ENCODE measurements at places on chromosomes 1 and 21.
A peak's percentile ranks its signal among the peaks of the same experiment; 100 is the strongest.

- peak; percentile 41 for DNase-seq
Measured at GRCh38 chr1:161071886-161072371, 2.2 kb upstream of the ARHGAP30 start.

DNA sequence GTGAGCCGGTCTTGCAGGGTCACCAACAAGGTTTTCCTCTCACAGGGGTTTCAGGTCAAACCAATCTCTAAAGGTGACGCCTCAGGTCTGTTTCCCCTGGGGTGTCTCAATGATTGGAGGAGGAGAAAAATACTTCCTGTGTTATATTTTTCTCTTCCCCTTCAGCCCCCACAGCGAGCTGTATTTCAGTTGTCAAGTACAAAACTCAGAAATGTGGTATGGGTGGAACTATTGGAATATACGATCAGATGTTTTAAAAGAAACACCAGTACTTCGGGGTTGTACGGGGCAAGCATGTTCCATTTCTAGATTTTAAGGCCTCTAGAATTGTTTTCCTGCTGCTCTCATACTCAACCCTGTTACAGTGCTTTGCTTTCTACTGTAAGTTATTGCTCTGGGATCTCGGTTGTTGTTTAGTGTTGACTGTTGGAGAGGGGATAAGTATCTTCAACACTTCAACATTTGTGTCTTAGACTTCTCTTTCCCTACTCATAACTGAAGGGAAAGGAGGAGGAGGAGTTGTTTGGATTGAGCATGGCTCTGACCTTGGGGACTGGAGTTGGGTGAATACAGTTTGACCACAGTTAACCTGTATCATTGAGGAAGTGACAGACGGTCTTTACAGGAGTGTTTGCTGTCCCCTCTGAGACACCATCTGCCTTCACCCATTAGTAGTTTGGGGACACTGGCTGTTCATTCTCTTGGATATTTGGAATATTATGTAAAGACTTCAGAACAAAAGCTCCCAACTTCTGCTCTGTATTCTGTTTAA lies 2.0 kb downstream of the MAPKAPK2 start:
- no peak for DNase-seq

DNA sequence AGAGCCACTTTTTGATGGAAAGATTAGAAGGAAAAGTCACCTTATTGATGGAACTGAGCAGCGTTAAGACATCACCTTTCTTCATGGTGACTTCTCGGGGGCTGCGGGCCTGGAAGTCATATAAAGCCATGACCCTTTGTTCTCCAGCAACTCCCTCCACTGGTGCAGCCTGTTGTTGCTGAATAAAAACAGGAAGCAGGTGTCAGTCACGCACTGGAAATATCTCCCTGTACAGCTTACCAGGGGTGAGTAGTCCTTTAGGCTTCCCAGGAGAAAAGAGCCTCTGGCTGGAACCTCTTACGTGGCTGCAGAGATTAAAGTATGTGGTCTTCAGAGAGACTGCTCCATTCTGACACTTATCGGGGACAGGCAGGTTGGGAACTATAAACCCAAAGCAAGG lies 31.9 kb downstream of the SPTA1 start:
- DNase-seq, result no peak

- DNase-seq, result no peak
Measured at GRCh38 chr1:58754073-58754613, 29.7 kb downstream of the JUN start.

- DNase-seq, result no peak
Measured at GRCh38 chr1:38083541-38083940, 36.9 kb upstream of the POU3F1 start.

DNA sequence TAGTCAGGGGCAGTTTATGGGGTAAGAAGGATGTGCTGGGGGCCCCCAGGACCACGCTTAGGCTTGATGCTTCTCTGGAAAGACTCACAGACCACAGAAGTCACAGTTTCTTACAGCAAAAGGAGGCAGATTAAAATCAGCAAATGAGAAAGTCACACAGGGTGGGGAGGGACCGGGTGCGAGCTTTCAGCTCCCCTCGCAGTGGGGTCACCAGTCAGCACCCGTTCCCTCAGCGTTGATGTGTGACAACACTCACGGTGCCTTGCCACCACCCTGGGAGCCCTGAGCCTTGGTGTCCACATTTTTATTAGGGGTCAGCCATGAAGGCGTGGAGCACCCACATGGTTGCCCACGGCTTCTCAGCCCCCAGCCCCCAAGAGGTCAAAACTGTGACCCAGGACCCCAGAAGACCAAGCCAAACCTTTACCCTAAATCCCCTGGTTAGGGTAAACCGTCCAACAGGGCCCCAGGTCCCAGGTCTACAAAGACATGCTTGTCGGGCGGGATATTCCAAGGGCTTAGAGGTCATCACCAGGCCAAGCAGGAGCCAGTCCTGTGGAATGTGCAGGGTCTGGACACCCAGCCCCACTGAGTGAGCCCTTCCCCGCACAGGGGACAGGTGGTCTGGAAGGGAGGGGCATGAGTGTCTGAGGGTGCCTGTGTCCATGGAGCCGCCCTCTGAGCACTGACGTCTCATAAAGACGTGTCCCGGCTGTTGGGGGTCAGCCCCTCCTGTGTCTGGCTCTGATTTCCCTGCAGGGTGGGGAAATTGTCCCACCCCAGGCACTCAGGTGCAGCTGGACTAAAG lies 64.5 kb upstream of the ABCG1 start:
- no peak for DNase-seq

DNA sequence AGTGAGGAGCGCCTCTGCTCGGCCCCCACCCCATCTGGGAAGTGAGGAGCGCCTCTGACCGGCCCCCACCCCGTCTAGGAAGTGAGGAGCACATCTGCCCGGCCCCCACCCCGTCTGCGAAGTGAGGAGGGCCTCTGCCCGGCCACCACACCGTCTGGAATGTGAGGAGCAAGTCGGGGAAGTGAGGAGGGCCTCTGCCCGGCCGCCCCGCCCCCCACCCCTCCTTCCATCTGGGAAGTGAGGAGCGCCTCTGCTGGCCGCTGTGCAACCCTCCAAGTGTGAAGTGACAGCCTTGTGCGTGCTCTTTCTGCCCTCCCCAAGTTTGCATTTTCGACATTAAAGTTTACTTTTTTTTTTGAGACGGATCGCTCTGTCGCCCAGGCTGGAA lies 5.1 kb upstream of the ZZZ3 start:
- DNase-seq, result no peak

- DNase-seq, result no peak
Measured at GRCh38 chr1:179155615-179156014, 73.7 kb downstream of the TOR3A start.

DNA sequence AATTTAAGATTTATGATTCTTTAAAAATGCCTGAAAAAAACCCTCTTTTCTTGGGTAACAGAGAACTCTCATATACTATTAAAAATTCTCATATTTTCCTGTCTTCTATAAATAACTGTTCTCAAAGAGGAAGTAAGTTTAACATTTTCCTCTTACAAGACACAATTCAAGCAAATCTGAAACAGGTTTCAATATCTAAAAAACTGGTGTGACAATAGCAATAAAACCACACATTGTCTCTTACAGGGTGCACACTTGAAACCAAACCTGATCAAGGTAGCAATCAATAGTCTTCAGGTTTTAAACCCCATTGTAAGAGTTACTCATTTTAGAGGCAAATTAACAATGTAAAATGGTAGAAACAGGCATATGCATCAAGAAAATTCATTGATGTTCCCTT lies 28.0 kb downstream of the FUBP1 start:
- no peak for DNase-seq

DNA sequence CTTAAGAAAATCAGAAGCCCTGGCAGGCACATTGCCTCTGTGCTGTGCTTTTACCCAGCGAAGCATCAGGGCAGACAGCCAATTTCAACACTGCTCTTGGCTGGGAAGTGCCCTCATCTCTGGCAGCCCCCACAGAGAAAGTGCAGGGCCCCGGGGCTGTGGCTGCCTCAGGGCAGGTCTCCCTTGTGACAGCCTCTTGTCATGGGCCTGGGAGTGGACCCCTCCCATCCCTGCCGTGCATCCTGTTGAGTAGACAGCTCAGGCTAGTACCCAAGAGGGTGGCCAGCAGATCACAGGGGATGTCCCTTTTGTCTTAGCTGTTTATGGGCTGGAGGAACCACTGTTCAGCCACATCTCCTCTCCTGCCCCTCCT lies 23.3 kb downstream of the TTC34 start:
- DNase-seq, result no peak

GRCh38 chr1:166960858-166961474 lies 14.4 kb downstream of the ILDR2 start:
- no peak for DNase-seq

DNA sequence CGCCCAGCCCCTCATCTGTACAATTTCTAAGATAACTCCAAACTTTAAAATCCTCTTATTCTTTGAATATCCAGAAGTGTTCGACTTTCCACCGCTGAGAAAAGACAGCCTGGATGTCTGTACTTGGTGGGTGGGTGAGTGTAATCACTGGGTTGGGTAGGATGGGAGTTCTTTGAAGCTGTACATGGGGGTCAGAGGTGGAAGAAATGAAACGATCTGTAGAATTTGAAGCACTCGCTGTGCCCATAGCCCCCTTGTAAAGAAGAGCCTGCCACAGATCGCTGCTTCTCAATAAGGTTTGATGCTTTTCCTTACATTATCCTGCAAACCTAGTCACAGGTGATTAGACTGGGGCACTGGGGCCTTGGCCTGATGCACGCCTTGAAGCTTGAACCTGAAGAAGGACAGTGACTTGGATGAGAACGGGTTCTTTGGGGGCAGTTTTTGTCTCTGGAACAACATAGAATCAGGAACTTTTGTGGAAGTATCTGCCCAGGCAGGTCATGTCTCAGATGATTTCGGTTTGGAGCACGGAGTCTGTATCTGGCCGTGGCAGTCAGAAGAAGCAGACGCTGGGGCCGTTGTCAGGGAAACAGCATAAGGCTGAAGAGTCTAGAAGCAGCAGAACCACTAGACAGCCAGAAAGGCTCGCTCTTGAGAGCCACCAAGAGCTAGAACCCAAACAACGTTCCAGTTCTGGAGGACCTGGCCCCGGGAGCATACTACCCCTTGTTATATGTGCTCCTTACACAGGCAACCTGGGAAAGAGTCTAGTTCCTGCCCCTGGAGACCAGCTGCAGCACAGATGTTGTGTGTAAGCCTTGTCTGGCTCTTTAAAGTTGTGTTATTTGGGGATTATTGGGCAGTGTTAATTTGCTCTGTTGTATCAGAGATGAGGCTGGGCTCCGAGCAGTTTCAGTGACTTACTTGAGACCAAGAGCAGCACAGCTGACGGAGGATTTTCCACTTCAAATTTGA lies 45.1 kb upstream of the SCCPDH start:
- DNase-seq, result no peak

DNA sequence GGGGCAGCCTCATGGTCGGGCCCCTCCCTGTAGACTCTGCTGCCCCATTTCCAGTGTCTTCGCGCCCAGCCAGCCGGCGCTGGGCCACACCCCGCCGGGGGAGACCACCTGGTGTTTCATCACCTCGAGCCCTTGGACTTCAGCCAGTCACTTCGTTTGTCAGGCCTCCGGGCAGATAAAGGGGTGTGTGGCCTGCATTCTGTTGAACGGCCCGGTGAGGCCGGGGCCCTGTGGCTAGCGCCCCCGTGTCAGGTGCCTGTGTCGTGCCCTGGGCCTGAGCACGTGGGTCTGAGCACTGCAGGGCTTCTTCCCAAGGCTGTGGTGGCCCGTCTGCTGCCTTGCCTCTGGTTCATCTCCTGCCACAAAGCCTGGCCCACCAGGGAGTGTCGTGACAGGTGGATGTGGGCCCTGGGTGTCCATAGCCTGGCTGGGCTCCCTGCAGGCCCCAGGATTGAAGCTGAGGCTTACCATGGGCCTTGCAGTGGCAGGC lies 65.2 kb upstream of the DIP2A start:
- no peak for DNase-seq
